ENCODE measurements at places on chromosomes 11 and 22. TPM values are rescaled to one million over a fixed set of nuclear protein-coding genes. Genes with fewer than 3 reads are reported as not detected.
A peak's percentile ranks its signal among the peaks of the same experiment; 100 is the strongest.

Gene OR52E8
- total RNA-seq, result 0.45 TPM

Gene C11orf42
- total RNA-seq, result not detected

Gene BDNF
- 15.2 TPM for total RNA-seq

Gene PGA5
- total RNA-seq, result not detected

Gene ASCL2
- total RNA-seq, result 0.44 TPM

Gene TMEM45B
- 1.6 TPM for total RNA-seq

Gene PYGM
- 15.1 TPM for total RNA-seq

Gene TIMM8B
- total RNA-seq, result 32.8 TPM

Gene MFNG
- 12.5 TPM for total RNA-seq

Gene SAA1
- not detected for total RNA-seq

Gene FSHB
- not detected for total RNA-seq

Gene GGT5
- 17.2 TPM for total RNA-seq

Gene NCR3LG1
- total RNA-seq, result 15.6 TPM

Gene OR51L1
- total RNA-seq, result not detected

DNA sequence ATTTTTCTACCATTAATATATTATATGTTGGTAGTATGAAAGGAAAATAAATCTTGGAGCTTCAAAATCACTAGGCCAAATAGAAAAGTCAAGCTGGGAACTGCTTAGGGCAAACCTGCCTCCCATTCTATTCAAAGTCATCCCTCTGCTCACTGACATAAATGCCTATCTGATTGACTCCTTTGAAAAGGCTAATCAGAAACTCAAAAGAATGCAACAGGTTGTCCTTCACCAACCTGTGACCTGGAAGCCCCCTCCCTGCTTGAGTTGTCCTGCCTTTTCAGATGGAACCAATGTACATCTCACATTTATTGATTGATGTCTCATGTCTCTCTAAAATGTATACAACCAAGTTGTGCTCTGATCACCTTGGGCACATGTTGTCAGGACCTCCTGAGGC is 3.2 kb upstream of the TRIM34 start:
- no peak for DNase-seq

DNA sequence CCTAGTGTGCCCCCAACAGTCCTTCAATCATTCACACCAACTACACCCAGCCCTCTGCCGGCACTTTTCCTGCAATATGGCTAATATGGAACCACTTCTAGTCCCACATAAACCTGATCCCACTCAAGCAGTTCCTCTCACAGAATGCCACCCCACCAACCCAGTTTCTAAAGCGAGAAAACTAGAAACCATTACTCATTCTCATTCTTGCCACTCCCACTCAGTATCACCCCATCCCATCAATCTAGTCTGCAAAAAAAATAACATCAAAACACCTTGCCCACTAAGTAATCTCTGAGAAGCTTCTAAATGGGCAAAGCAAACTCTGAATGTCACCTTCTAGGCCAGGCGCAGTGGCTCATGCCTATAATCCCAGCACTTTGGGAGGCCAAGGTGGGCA is 17.9 kb downstream of the NAP1L4 start:
- DNase-seq, result no peak

- DNase-seq, result peak; percentile 100
These were observed 271 bp downstream of the FKBP2 start for GRCh38 chr11:64241241-64241490.

DNA sequence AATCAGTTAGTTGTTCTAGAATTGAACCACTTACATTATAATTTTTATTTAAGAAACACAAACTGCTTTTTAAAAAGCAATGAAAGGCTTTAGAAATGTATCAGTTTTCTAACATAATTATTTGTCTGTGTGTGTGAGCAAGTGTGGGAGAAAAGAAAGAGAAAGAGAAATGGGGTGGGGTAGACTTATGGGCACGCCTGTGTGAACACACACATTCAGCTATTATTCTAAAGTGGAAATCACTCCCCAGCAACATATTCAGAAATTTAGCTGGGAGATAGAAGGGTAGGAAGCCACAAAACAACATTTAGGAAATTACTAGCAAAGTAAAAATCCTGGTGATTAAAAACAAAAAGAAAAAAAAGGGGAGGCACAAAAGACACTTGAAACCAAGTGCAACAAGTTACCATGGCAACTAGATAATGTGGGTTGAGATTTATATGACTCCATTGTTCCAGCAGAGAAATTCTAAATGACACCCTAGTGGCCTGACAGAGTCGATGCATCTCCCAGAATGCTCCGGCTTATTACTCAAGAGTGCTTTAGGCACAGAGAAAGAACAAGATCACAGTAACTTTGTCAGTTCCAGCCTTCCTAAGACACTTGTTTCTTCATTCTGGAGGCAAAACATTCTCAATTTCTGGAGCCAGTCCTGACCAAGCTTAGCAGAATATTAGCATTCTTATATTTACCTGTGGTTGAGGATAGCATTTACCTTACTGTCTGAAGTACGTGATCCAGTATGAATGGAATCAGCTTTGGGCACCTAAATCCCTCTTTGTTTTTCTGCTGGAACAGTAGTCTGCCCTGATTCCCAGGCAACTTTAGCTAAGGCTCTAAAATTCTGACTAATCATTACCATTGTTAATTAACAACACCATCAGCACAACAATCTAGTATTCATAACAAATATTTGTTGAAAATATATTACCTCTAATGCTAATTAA is 444.4 kb downstream of the DLG2 start:
- DNase-seq, result no peak

GRCh38 chr22:48753381-48753730 is 1074.3 kb downstream of the BRD1 start:
- DNase-seq, result no peak

DNA sequence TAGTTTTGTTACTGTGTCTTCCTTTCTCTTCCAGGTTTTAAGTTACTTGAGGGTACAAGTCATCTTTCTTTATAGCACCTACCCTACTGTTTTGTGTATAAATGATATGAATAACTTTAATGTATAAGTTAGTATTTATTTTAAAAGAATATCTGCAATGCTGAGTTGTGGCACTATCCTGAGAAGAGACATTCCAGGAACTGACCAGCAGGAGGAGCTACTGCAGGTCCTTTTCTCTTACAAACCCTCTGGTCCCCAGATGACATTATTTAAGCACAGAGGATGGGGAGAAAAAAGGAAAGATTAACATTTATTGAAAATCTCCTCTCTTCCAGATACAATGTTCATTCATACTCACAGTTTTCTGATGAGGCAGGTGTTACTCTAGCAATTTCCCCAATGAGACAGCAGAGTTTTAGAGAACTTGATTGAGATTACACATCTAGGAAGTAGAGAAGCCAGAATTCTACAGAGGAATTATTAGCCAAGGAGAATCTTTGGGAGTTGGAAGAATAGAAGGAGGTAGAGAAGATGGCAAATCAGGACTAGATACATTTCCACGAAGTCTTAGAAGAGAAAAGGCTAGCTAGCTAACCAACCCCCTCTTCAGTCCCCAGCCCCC is 541.2 kb upstream of the API5 start:
- DNase-seq, result no peak

- DNase-seq, result no peak
These were observed 64.6 kb downstream of the TRIM44 start for GRCh38 chr11:35727140-35727539.

DNA sequence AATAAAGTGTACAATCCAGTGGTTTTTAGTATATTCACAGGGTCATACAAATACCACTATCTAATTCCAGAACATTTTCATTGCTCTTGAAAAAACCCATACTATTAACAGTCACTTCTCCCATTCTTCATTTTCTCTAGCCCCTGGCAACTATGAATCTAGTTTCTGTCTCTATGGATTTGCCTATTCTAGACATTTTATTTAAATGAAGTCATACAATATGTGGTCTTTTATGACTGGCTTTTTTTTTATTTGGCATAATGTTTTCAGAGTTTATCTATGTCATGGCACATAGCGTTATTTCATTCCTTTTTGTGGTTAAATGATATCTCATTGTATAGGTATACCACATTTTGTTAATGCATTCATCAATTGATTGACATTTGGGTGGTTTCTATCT is 59.4 kb downstream of the KDM2A start:
- DNase-seq, result no peak

- no peak for DNase-seq
These were observed 44.9 kb upstream of the RBFOX2 start for GRCh38 chr22:36073476-36073875.

GRCh38 chr11:117073539-117073938 is 24.7 kb downstream of the SIK3 start:
- no peak for DNase-seq

DNA sequence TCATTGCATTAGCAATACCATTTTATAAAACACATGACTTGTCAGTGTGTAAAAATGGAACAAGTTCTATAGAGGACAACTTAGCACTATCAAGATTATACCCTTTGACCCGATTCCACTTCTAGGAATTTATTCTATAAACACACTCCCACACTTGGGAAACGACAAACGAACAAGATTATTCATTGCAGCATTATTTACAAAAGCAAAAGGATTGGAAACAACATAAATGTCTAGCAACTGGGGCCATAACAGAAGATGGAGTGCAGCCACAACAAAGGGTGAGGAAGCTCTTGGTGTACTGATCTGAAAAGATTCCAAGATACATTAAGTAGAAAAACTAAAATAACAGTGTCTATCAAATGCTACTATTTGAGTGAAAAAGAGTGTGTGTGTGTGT is 2.3 kb upstream of the IRAG1 start:
- no peak for DNase-seq

DNA sequence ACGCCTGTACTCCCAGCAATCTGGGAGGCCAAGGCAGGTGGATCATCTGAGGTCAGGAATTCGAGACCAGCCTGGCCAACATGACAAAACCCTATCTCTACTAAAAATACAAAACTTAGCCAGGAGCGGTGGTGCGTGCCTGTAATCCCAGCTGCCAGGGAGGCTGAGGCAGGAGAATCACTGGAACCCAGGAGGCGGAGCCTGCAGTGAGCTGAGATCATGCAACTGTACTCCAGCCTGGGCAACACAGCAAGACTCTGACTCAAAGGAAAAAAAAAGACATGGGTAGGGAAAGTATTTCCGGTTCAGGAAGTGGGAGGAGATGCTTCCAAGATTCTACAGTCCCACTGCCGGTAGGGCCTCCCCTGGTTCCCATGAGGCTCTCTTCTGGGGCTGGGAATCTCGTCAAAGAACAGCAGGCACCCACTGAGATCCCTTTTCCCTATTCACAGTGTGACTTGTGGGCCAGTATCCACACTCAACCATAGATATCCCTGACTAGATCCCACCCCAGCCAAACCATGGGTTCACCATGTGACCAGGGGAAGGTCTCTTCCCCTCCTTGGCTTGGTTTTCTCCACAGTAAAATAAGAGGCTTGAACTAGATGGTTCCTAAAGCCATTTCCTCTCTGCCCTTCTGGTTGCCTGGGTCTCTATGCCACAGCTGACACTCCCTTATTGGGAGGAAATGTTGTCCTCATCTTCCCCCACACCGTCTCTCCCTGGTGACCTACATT is 443.3 kb downstream of the BUD13 start:
- DNase-seq, result no peak

GRCh38 chr11:10763766-10764165 is 12.7 kb downstream of the CTR9 start:
- DNase-seq, result no peak

DNA sequence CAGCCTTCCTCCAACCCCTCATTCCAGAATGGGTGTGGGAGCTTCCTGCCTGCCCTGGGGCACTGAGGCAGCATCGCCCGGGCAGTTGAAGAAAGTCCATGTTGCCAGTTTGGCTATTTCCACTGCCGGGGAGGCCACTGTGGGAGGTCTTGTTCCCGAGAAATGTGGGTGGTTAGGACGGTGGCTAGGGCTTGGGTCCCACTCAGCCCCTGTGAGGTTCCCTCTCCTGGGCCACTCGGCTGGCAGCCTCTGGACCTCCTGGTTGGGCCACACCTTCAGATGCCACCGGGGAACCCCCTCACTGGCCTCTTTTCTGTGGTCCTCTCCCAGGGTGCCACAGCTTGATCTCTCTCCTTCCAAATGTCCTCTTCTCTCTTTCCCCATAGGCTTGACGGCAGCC is 5.1 kb upstream of the PPP6R3 start:
- no peak for DNase-seq

DNA sequence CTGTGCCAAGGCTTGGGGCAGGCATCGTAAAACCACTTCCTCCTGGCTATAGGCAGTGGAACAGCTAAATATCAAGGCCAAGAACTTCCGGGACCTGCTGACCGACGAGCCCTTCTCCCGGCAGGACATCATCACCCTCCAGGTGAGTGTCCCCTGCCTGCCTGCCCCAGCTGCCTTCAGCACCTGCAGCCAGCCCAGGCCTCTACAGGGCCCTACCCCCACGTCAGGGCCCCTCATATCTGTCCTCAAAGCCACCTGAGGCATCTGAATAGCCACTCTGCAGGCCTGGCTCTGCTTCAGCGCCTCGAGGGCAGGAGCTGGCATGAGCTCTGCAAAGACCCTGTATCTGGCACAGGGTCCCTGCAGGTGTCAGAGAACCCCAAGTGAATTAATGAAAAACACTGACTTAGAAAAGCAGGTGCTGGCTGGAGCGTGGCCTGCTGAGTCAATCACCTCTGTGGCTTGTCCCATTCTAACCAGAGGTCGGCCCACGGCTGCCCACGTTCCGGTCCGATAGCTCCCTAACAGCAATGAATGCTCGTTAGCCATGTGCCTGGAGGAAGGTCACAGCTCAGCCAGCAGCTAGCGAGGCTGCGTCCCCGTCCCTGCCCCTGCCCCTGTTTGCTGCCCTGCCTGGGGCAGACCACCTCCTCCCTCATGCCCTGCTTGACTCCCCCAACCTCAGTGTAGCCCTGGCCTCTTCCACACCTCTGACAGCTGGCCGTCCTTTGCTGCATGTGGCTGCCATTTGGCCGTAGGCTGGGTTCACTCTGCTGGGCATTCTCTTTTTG is 16.8 kb downstream of the PPIL2 start:
- DNase-seq, result no peak

DNA sequence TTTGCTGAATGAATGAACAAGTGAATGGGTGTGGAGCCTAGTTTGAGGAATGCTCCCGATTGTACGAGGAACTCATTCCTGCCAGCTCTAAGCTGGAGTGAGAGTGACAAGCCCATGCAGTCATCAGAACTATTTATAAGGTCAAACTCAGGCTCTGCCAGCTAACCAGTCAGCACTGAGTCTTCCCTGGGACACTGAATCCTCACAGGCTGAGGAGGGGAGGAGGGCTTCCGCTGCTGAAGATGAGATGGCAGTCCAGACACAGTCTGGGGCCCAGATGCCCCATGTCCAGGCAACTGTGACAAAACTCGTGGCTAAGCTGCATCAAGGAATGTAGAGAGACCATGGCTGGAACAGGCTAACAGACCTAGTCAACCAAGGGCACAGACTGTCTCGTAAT is 4.0 kb downstream of the LRP4 start:
- no peak for DNase-seq

DNA sequence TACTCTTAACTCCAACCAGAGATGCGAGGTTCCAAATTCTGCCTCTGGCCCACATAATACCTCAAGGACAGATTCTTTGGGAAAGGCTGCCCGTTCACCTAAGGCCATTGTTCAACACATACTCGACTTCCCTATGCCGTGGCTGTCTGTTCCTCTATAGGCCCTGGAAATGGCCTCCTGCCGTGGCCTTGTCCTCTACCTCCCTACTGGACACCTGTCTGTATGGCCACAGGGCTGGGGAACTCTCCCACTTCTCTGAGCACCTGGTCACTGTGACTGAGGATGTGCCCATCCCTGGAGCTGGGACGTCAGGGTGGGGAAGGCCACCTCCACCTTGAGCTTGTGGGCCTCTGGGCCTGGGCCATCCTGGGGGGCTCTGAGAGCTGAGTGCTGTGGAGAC is 340.5 kb upstream of the B3GAT1 start:
- DNase-seq, result no peak

GRCh38 chr11:119483341-119483880 is 60.4 kb upstream of the THY1 start:
- no peak for DNase-seq

- DNase-seq, result no peak
These were observed 2.1 kb upstream of the DGKZ start for GRCh38 chr11:46345131-46345597.

GRCh38 chr11:94835594-94835927 is 67.4 kb downstream of the AMOTL1 start:
- DNase-seq, result no peak
